Activated CD4-positive, alpha-beta T cell treated with anti-CD3 and anti-CD28 coated beads, Interleukin-2, Interleukin-6, amounts not matched to agents 100 ng/mL and 50 ng/mL, durations not matched to agents 16 hours and 8 hours (primary cell): ENCODE measurements at places on chromosomes 2 and 18.

DNA sequence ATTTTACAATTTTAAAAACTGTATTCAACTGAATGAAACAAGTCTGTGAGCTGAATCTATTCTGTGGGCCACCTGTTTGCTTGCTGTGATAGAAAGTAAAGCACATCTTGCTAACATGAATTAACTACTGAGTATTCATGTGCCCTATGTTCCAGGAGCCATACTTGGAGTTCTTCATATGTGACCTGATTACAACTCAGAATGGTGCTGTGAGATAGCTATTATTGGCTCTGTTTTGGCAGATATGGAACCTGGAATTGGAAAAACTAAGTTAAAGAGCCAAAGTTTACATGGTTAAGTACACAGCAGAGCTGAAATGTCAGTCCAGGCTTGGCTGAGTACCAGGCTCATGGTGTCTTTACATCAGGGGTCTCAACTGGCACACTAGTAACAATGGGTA lies 253.7 kb downstream of the AGPS start:
- no peak for DNase-seq

GRCh38 chr18:10381516-10381915 lies 72.9 kb upstream of the APCDD1 start:
- no peak for DNase-seq

DNA sequence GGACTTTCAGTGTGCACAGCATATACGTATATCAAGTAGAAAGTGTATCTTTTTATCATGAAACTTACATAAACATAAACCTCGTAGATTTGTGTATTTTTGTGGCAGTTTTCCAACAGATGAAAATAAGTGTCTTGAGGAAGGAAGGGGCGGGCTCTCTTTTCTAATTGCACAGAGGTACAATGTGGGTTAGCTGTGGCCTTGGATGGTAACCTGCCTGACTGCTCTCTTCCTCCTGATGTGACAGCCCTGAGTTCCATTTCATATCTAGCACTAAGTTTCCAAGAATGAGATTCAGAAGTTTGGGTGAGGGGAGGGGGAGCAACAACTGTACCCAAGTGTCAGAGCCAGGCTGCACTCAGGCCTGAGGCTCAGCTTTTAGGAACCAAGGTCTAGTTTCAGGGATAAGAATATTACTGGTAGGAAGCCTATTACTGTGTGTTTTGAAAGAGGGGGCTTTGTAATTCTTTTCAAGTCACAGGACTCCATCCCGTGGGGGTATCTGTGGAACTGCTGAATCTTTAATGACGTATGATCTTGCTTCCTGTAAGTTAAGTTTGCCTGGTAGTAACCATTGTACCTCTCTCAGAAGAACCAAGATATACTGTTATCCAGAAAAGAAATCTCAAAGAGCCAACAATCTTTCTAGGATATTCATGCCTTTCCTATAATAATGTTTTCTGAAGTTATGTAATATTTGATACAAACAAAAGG lies 483.7 kb downstream of the PTPRM start:
- DNase-seq = no peak

DNA sequence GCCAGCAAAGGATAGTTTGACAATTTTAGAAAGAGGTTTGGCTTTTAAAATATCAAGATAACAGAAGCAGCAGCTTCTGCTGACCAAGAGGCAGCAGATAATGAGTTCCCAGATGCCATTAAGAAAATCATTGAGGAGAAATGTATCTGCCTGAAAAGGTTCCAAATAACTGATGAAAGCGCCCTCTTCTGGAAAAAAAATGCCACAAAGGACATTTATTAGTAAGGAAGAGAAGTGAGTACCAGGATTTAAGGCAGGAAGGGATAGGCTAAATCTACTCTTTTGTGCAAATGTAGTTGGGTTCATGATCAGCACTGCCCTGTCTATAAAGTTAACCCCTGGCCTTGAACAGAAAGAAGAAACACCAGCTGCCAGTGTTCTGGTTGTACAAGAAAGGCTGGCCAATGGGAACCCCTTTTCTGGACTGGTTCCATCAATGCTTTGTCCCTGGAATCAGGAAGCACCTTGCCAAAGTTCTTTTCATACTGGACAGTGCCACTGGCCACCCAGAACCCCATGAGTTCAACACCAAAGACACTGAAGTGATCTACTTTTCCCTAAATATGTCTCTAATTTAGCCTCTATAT lies 40.6 kb downstream of the DHX57 start:
- DNase-seq = peak; percentile 45

GRCh38 chr2:225400546-225401400 lies 1.3 kb downstream of the NYAP2 start:
- no peak for DNase-seq

DNA sequence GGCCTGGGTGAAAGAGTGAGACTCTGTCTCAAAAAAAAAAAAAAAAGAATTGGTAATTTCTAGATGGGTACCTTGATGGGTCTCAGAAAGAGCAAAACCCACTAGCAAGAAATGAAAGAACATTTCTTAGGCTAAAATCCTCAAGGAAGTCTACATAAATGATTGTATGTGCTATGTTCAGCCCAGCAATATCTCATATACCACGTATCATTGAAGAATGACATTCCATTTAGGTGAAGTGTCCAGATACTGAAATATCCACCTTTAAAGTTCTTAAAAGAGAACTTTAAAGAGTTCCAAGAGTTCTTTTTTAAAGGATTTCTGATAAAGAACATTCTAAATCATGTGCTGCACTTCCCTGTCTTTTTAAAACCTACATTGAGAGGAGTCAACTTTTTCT lies 19.2 kb downstream of the NRP2 start:
- no peak for DNase-seq

GRCh38 chr18:22490429-22490846 lies 72.7 kb upstream of the CTAGE1 start:
- no peak for DNase-seq

GRCh38 chr2:108898315-108899082 lies 90.5 kb downstream of the EDAR start:
- peak; percentile 21 for DNase-seq

GRCh38 chr2:178450524-178450773 lies 526 bp downstream of the PRKRA start:
- DNase-seq = no peak

- DNase-seq = no peak
These were observed 141.5 kb downstream of the OSR1 start for GRCh38 chr2:19216676-19217602.

- no peak for DNase-seq
These were observed 79.9 kb upstream of the FAM237A start for GRCh38 chr2:206562375-206562774.

- DNase-seq = no peak
These were observed 29.6 kb upstream of the CYBRD1 start for GRCh38 chr2:171492664-171493063.

DNA sequence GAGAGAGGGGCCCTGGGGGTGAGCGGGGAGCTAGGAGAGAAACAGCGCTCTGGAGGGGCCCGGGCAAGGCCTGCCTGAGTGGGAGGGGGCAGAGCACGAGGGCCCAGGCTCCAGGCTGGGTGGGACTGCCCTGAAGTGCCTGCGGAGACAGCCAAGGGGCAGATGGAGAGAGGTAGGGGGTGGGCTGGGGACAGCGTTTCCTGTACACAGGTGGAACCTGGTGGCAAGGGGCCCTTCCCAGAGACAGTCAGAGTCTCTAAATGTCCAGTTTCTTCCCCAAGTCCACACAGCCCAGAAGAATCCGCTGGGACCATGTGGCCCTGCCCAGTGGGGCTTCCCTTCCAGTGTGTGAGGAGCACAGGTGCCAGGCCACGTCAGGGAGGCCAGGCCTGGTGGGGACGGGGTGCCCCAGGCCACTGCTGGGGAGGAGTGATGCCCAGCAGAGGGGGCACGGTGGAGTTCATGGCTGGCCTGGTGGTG lies 1.7 kb upstream of the GPR35 start:
- DNase-seq = no peak

DNA sequence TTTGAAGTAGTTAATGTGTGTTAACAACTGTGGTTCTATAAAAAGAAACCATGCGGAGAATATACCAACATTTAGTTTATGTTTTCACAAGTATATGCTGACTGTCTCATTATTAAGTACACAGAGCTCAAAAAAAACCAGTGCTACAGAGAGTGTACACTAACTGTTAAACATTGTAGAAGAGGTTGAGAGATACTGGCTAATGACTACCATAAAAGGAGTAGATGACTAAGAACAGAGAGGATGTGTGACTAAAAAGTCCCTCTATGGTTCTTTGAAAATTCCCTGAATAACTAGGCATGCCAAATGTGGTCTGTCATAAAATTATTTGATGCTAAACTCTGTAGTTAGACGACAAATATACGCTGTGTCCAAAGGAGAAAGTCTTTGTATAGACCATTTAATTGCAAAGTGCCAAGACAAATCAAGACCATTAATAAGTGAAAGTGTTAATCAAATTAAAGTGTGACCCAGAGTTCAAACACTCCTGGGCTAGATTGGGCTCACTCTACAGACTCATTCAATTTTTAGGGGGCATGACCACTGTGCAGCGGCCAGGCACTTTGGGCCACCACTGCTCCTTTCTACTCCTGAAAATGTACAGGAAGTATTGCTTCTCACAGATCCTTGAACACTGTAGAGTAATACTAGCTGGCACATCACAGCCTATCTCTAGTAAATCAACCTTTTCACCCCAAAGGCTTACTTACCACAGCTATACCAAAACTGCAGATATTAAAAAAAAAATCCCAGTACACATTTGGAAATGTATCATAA lies 45.1 kb upstream of the SERTAD2 start:
- DNase-seq = peak; percentile 85

DNA sequence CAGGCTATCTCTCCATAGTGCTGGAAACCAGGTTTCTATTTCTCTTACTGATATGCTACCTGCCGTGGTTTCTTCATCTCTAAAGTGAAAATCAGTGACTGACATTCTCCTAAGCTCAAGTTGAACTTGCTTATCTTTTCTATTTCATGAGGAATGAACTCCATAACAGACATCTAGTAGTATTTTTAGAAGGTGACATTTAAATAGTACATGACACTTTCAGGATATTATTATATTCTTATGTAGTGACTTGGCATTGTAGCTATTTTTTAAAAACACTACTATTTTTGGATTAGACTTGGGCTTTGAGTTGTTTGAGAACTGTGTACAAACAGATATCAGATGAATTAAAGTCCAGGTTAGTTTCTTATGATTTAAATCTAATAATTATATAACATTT lies 1381.8 kb downstream of the DSC3 start:
- DNase-seq = no peak

GRCh38 chr2:128818248-128818647 lies 499.6 kb upstream of the HS6ST1 start:
- DNase-seq = no peak

GRCh38 chr18:68447286-68447685 lies 267.6 kb downstream of the TMX3 start:
- no peak for DNase-seq

GRCh38 chr18:44840058-44840790 lies 159.5 kb downstream of the SETBP1 start:
- no peak for DNase-seq

DNA sequence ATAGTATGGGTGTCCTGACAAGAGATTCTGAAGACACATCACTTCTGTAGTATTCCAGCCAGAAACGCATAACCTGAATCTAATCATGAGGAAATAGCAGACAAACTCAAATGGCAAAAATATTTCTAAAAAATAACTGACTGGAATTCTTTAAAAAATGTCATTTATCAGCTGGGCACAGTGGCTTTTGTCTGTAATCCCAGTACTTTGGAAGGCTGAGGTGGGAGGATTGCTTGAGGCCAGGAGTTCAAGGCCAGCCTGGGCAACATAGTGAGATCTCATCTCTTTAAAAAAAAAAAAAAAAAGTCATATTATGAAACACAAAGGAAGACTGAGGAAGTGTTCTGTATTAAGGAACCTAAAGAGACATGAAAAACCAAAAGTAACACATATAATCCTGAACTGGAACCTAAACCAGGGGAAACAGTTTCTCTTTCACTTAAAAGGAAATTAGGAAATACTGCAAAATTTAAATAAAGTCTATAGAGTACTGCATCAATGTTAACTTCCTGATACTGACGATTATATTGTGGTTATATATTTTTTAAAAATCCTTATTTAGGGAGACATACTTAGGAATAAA lies 29.9 kb downstream of the SESTD1 start:
- DNase-seq = no peak

- no peak for DNase-seq
These were observed 21.9 kb downstream of the ELAC1 start for GRCh38 chr18:50989711-50990110.

DNA sequence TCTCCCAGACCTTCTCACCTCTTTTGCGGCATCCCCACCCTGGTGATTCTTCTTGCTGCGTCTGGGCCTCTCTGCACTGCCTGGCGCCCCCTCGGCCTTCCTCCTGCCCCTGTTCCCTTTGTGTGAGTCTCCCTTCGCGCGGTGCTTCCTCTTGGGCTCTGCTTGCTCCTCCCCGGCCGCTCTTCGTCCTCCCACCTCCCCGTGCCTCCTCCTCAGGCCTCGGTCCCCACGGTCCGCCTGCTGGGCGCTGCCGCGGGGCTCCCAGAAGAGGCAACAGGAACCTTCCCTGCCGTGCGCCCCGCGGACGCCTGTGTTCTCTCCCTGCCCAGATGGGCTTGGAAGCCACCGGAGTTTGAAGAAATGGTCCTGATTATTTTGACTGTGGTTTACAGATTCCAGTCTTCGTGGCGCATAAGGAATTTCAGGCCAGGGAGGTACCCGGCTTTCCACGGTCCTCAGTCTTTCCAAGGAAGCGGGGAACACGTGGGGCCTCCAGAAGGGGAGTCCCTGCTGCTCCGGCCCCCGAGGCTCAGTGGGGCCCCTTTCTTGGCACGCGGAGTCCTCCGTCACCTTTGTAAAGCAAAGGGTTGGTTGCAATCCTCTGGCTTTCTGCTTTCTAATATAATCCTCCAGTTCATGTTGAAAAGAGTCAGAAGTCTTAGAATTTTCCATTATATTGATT lies 13.1 kb downstream of the RNU2-63P start:
- DNase-seq = no peak

- DNase-seq = no peak
These were observed 15.7 kb downstream of the ZEB2 start for GRCh38 chr2:144504218-144504641.

DNA sequence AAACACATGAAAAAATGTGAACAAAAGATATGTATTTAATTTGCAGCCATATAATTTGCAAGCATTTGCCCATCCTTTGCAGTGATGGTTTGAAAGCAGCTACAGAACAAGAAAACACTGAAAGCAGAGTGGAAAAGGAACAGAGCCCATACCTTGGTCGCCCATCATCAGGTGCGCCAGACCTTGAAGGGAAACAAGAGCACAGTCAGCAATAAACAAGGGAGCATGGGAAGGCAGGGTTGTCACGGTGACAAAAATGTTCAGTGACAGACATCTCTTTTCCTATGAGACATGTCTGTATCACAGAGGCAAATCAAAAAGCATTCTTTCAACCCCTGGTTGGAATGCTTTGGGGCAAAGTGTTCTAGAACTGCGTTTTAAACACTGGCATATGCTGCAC lies 109.4 kb downstream of the NRXN1 start:
- no peak for DNase-seq
